ENCODE measurements at places on chromosomes 16 and 17.

GRCh38 chr16:29791845-29792807 is 1.6 kb downstream of the KIF22 start:
- DNase-seq: no peak

GRCh38 chr17:31492880-31493655 is 101.6 kb downstream of the RAB11FIP4 start:
- peak; percentile 44 for DNase-seq

GRCh38 chr16:49437344-49437743 is 63.7 kb downstream of the C16orf78 start:
- no peak for DNase-seq

DNA sequence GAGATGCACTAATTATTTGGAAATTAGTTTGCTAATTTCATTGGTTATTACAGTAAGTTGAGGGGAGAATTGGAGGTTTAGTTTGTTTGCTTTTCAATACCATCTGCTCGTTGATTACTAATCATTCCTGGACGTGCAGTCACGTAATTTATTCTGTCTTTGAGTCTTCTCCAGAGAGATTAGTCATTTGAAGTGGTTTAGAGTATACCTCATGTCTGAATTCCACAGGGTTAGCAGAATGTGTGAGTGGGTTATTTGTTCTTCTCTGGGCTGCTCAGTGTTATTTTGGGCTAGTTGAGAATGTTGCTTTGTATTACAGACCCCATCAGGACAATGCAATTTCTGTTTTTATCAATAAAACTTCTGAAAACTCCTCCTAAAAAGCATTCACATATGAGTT is 265.0 kb downstream of the RBFOX1 start:
- DNase-seq: no peak

DNA sequence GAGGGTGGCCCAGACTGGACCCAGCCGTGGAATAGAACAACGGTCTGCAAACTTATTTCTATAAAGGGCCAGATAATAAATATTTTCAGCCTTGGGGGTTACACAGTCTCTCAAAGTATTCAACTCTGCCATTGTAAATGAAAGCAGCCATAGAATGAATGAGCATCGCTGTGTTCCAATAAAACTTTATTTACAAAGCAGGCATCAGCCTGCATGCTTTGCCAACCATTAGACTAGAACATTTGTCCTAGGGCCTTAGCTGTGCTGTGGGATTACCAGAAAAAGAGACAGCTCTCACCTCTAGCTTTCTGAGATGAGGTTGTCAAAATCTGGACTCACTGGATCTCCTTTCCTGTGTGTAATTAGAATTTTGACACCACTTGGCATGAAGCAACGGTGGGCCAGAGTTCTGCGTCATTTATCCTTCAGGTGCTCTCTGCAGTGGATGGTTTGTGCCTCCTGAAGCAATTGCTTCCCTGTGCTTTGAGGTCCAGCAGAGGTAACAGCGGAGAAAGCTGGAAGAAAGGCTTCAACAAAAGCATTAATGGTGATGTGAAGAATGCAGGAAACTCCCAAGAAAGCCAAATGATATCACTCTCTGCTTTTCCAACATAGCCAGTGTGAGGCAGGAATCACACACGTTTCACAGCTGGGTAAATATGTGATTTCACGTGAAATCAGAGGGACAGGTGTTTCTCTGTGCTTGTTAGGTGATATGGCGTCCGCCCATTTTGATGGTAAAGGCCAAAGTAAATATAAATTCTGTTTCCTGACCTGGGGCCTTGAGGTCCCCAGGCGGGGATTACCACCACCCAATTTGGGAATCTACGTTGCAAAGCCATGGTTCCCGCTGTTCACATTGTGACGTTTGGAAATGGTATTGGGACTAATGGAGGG is 148.4 kb downstream of the PITPNC1 start:
- DNase-seq: no peak

DNA sequence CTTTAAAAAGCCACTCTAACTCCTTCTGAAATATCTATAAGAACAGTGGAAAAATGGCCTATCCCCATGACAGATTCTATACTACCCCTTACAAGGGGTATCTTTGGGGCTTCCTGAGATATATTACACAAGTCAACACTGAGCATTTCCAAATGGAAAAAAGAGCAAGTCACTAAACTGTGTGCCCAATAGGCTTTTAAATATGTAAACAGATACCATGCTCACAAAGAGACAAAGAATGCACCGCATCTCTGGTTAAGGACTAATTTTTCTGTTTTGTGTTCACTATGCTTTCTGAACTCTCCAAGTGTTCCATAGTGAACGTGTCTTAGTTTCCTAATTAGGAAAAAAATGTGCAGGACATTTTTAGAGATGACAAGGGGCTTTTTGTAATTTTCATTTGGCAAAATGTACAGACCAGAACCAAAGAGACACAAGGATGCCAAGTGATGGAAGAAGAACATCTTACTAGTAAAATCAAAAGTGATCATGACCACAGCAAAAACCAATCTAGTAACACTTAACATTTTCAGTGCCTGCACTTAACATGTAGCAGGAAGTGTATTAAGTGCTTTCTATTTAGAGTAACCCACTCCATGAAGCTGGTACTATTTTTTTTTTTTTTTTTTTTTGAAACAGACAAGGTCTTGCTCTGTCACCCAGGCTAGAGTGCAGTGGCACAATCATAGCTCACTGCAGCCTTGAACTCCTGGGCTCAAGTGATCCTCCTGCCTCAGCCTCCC is 21.5 kb downstream of the MYH11 start:
- DNase-seq: no peak

Measured in esophagus squamous epithelium (tissue), 5 donors.